ENCODE measurements at places on chromosomes 11 and 22.

DNA sequence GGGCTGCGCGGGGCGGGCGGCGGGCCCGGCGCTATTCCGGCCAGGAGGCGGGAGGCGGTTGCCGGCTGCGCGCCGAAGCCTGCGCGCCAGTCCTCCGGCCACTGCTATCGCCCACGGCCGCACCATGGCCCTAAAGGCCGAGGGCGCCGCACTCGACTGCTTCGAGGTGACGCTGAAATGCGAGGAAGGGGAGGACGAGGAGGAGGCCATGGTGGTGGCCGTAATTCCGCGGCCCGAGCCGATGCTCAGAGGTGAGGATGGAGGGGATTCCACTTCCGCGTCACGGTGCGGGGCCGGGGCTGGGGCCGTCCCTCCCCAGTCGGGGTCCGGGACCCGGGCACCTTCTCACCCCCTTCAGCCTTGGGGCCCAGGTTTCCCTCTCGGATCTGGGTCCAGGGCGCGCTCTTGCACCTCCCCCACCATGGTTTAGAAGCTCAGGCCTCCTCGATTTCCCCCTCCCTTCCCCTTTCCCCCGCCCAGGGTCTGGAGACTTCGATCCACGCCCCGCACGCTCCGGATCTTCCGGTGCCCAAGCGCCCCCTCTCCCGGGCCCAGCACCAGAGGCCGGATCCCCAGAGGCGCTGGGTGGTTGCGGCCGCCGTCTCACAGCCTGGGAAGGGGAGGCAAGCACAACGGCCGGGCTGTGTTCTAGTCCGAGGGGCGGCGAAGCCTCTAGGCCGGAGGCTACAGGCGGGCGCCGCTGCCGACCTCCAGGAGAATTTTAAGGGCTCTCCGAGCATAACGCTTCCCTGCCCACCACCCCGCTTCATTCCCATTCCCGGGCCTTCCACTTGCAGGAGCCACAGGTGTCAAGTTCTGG, 517 bp downstream of the SPINDOC start:
- DNase-seq, result peak; percentile 83

GRCh38 chr11:86255896-86256295, 11.3 kb downstream of the EED start:
- DNase-seq, result no peak

DNA sequence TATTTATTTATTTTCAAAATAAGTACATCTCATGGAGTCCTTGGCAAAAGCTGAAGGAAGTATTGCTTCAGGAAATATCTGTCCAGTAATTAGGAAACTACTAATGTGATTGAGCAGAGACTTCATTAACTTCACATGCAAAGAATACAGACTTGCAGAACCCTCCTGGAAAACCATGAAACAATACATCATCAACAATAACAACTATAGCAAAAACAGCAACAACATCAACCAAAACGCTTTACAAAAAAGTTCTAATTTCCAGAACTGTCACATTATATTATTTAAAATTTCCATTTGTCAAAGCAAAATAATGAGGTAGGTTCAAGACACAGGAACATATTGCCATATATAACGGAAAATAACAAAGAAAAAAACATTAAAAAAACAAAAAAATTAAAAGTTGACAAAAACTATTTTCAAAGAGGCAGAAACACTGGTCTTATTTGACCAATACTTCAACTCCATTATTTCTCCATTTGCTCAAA, 79.8 kb upstream of the TOP3B start:
- DNase-seq, result no peak

DNA sequence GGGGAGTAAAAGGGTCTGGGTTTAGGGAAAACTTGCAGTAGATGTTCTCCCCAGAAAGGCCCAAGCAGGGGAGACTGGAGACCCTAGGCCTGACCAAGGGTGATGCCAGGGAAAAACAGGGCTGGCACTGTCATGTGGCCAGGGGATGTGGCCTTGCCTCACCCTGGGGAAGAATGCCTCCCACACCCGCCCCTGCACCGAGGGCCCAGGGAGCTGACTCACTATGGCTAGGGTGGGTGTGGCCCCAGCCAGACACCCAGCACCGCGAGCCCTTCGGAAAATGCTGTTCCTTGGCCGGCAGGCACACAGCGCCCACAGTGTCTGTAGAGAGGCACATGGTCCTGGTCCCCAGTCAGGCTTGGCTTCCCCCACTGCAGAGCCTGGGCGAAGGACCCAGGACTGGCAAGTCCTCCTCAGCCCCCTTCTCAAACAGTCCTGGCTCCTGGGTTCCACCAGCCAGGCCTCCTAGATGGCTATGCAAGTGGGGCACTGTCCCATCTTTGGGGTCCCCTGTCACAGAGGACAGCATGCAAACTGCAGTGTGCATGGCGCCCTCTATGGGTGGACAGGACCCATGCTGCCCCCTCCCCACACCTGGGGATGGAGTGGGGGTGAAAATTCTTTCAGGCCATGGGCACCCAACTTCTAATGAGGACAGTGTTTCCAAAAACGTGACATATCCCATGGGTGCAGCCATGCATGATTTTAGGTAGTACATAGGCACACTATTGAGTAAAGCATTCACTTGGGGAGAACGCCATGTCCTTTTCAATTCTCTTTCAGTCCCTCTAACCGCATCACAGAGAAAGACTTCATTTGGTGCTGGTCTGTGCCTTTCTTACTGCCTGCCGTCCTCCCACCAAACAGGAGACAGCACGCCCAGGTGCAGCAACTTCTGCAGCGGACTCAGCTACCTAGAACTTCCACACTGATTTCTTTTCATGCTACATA, 15.2 kb downstream of the TMPRSS5 start:
- DNase-seq, result no peak

- peak; percentile 77 for DNase-seq
Measured at GRCh38 chr22:20243537-20244249, 24.4 kb downstream of the RTN4R start.

DNA sequence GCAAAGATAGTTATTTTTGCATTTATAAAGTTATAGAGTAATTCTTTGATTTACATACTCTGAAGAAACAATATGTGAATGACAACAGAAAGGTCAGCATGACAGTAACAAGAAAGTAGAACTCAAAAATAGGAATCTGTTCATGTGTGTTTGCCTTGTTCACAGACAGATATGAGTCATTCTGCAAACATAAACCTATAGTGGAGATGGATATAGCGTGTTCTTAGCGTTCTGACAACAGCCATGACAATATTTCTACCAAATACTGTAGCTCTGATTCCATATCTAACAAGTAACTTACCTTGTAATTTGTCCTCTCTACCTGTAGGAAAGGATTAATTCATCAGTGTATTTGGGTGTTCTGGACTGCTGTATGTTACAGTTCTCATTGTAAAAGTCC, 208.5 kb upstream of the MTMR2 start:
- DNase-seq, result no peak

- no peak for DNase-seq
Measured at GRCh38 chr11:33321422-33321821, 64.2 kb downstream of the HIPK3 start.
